ENCODE measurements at places on chromosomes 6 and 20. TPM values are rescaled to one million over a fixed set of nuclear protein-coding genes. Genes with fewer than 3 reads are reported as not detected.

GRCh38 chr6:117487821-117488220 is 5.3 kb downstream of the DCBLD1 start:
- ATAC-seq = no peak

DNA sequence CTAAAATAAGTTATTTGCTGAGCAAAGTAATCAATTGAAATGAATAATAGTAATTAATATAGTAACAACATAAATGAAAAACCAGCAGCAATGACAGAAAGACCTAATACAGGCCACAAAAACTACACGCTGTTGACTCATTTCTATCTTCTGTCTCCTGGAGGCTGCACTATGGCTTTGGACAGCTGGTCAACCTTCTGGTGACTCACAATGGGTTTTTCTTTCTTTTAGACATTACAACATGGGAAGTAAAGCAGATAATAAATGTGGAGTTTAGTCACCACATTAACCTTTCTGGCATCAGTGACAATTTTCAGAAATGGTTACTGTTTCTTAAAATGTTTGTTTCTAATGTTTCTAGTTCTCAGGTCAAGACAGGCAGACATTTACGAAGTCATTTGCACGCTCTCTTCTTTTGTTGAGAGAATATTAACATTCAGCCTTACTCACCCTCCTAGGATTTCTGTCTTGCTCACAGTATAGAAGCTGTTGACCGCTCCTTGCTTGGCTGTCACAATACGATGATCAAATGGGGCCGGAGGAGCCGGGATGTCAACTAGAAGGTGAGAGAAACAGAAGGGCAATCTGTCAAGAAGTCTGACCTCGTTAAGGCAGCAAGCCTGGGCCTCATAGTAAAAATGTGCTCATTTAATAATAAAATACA is 62.2 kb downstream of the MYLK4 start:
- ATAC-seq = no peak

GRCh38 chr6:3392930-3393835 is 63.7 kb downstream of the SLC22A23 start:
- ATAC-seq = no peak

DNA sequence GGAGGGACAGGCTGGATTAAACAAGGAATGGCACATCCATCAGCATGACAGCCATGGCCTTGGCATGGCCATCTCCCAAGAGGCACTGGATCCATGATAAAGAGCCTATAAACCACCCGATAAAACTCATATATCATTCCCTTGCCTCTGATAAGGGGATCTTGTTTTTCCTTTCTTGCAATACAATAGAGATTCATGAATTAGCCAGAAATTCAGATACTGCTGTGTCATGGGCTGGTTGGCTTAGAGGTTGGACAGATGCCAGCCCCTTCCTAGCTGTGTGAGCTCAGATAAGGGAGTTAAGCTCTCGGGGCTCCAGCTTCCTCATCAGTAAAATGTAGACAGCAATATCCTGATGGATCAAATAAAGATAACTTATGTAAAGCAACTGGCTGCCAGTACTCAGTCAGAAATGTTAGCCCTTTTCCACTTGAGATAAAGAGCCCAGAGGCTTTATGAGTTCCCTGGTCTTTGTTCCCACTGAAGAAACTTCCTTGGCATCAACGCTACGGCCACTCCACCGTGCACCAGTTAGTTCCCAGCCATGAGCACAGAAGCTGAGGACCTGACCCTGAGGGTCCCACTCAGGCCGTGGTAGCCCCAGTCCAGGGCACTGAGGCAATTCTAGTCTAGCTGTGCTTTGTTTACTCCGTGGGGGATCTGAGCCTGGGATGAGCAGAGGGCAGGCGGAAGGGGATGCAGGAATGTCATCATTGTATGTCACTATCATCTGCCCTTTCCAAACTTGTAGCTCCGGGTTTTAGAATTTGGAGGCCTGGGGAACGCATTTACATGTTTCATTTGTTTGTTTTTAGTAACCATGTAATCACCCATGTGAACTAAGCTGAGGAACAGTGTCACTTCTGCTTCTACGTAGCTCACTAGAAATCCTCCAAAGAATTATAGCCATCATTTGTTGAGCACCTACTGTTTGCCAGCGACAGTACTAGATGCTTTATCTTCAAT is 67.2 kb upstream of the TBC1D7 start:
- peak; percentile 37 for ATAC-seq

DNA sequence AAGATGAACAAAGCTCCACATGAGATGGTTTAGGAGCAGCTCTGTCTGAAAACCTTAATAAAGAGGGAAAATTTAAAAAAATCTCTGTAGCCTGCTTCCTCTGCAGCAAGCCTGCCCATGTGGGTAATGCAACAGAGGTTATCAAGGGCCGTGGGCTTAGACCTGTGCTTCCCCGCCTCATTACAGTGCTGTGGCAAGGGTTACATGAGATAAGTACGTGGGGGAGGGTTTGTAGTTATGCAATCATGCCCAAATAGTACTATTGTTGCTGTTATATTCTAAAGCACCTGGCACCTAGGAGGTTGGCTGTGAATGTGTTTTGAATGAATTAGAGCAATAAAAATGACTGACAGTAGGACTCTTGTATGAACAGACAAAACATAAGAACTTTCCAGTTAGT is 68.3 kb downstream of the PKHD1 start:
- no peak for ATAC-seq

GRCh38 chr6:3913958-3914337 is 64.8 kb downstream of the FAM50B start:
- no peak for ATAC-seq

DNA sequence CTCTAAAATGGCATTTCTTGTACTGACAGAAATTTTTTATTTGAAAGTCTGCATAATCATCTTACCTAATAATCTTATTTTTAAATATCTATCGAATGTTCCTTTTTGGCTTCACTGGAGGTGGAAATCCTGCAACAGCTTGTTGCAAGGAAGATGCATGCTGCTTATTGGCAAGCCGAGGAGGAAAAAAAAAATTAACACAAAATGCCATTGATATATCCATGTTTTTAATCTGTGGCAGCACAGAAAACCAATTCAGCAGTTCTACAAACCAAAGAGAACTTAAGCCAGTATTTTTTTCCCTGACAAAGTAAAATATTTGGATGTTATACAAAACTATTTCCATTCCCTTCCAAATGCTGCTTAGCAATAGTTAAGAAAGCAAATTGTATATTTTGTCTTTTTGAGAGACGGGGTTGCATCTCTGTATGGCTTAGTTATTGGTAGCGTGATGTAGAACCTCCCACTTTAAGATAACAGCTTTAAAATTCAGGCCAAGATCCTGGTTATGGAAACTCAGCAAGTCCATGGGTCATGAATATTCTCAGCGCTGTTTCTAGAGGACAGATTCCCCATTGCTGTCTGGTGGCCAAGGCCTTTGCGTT is 231.4 kb downstream of the TMEM242 start:
- no peak for ATAC-seq

RHAG gene
- total RNA-seq = not detected

DNA sequence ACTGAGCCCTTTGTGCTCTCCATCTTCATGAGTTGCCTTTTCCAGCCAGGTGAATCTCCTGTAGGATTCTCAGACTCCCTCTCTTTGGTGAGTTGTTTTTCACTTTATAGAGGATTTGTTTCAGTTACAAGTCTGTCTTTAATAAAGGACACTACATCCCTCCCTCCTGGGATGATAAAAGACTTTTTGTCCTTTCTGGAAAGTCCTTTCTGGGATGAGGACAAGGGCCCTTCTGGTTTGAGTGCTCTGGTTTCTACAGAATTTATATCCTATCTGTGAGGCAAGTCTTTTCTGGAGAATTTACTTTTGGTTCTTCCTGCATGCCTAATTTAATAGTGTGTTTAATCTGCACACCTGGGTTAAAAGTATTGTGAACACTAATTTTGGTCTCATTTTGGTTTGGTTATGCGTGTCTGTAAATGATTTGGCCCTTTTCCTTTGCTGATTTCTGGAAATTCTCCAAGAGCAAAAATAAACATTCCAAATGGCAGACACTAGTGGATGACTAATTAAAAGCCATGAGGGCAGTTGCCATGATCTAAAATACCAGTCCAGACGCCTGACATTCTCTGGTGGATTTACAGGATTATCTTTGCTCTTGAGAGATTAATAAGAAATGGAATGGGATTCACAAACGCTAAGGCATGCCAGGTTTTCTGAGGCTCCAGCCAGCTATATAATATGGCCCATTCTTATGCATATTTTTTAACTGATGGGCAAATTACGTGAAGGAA is 44.8 kb downstream of the TCP11 start:
- no peak for ATAC-seq

TMEM244 gene
- not detected for total RNA-seq

RIPK1 gene
- total RNA-seq = 2.3 TPM

DNA sequence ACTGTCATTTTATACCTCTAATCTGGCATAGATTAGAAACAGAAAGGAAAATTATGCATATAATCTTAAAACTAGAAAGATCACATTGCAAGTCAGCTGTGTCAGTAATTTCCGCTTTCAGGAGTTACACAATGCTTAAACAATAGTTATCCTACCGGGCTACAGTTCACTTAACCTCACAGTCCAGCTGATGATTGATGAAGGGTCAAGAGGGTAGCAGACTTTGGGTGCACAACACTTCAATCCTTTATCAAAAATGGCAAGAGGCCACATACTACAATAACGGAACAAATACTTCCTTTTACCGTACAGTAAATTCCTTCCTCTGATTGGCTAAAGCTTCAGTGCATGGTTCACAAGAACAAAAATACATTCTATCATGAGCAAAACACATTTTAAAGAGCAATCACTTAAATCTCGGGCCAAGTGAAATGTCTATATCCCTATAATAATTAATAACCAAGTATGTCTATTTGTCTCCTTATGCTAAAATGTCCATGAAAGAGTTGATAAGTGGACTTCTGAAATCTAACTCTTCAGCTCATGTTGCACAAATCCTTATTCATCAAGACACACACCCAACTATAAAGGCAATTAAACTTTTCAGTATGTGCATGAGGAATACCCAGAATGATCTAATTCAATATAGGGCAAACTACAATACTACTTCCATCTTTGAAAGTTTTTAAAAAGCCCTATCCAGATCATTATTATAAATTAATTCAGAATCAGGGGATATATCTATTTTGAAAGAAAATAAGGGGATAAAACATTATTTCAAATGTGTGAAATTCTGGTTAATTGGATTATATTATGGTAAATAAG is 76.8 kb downstream of the HIVEP2 start:
- ATAC-seq = no peak

- ATAC-seq = no peak
Observed at GRCh38 chr6:136732889-136733288, 59.4 kb downstream of the MAP3K5 start.

DNA sequence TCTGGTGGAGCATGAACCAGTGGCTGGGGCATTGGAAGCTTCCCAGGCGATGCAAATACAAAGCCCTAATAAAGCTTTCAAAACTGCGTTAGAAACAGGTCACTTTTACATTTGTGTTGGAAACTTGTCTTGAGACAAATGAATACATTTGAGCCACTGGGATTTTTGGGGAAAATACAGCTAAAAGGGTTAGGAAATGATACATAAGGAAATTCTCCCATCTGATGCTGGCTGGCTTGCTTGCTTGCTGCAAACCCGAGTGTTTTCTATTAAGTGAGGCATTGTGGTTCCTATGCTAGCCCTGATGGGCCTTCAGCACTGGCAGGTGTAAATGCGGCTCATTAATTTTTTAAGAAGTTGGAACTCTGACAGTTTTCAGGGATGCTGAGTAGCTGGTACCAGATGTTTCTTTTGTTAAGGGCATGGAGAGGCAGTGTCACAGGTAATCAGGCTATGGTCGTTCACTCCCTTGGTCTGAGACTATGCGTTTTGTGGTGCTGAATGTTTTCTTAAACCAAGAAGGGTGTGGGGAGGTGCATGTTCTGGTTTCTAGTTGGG is 35.2 kb downstream of the RREB1 start:
- no peak for ATAC-seq

GRCh38 chr6:36745836-36746235 is 48.2 kb downstream of the RAB44 start:
- no peak for ATAC-seq

PEDS1 gene
- 28.1 TPM for total RNA-seq

DNA sequence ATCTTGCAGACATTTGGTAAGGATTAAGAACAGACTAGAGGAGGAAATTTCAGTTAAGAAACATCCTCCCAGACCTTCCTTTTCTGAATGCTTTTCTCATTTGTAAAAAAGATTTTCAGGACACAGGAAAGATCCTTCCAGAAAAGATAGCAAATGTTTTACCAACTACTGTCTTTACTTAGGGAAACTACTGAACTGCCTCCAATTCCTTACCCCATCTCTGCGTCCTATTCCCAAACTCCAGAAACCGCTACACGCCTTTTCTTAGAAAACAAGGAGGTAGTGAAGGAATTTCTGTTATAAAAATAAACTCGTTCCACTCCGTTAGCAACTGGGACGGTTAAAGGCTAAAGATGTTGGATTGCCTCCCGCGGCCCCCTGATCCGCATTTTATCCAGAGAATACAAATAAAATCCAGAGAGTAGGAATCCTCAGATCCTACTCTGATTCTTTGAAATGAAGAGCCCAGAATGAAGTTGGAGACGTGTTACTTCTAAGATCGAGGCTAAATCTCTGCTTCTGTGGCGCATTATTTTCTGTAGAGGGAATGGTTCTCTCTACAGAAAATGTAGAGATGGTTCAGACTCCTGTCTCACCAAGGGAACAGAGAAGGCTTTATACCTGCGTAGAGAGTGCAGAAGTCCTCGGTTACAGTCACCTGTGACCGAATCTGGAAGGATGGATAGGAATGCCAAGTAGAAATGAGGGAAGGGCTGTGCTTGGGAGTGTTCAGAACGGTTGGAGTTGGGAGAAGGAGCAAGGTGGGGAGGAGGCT is 133.0 kb downstream of the GPX5 start:
- ATAC-seq = peak; percentile 26

GRCh38 chr6:37552267-37552666 is 52.6 kb upstream of the CCDC167 start:
- no peak for ATAC-seq

DNA sequence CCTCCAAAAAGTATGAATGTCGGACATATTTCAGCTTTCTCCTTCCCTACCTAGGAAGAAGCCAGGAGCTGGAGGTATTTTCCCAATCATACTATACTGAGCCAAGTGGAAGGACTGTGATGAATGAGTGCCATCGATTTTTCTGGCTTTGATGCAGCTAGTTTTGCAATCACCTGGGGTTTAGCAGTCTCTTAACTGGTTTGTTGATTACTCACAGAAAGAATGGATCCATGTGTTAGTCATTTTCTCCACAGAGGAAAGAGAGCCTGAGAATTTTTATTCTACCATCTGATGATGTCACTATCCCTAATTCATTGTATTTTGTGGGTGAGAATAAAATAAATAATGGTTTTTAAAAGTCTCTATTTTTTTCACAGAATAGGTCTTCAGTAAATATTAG is 282.9 kb upstream of the RNF217 start:
- no peak for ATAC-seq

DNA sequence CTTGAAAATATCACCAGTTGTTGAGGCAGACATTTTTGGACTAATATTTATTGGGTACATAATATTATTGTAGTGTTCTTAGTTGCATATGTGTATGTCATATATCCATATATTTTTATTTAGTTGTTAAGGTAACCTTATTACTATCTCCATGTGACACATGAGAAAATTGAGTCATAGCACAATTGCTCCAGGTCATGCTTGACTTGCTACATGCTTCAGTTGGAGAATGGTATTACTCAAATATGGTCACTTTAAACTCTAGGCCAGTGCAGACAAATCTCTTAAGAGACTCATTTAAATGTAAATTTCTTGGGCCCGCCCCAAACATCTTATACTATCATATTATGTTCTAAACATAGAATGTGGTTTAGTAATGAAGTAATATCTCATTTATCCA is 246.1 kb downstream of the RIMS1 start:
- peak; percentile 77 for ATAC-seq

- ATAC-seq = no peak
Observed at GRCh38 chr6:135665935-135666334, 168.4 kb upstream of the AHI1 start.

- no peak for ATAC-seq
Observed at GRCh38 chr20:38685853-38686473, 38.3 kb upstream of the SLC32A1 start.

SLC17A2 gene
- not detected for total RNA-seq
